Femur (tissue), 1 donor: ENCODE measurements at places on chromosomes 13 and 19.

DNA sequence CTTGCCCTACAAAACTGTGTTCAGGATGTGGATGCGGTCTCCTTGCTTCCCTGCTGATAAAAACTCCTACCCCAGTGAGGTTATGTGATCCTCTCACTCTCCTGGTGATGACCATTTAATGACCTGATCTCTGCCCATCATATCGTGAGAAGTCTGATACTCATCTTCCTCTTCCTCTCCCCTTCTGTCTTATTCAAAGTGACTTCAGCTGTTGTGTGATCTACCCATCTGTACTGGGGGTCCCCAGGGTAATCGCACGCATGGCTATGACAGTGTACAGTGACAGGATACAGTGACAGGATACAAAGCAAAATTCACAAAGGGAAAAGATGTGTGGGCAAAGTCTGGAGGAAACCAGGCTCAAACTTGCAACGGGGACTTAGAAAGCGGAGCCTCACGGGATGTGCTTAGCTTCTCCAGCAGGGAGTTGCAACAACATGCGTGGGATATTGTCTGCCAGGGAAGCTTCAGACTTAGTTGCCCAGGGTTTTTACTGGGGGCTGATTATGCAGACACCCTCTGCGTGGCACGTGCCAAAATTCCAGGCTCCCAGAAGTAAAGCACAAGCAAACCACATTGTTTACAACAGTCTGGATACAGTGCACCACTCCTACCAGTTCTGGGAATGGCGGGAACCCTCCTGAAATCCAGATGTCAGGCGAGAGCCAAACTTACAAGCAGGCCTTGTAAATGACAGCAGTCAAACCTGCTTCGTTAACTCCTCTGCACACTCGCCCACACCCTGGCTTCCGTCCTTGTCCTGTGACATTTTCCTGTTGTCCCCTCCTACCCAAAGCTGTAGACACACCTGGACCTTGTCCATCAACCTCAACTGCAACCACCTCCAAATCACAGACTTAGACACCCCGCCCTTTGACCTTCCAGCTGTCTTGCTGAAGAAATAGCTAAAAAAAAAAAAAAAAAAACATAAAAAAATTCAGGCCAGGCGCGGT, 18.0 kb upstream of the GARRE1 start:
- no peak for DNase-seq

- DNase-seq = no peak
These were observed 1792.7 kb upstream of the MIR17HG start for GRCh38 chr13:89554801-89555200.

- DNase-seq = peak; percentile 52
These were observed 17.7 kb downstream of the NFIX start for GRCh38 chr19:13012690-13013608.

GRCh38 chr13:66391322-66391721, 838.8 kb downstream of the PCDH9 start:
- DNase-seq = no peak

- DNase-seq = no peak
These were observed 1181.3 kb downstream of the SLITRK1 start for GRCh38 chr13:82701020-82701419.

GRCh38 chr19:42596391-42597072, 1.8 kb upstream of the CEACAM8 start:
- DNase-seq = no peak

DNA sequence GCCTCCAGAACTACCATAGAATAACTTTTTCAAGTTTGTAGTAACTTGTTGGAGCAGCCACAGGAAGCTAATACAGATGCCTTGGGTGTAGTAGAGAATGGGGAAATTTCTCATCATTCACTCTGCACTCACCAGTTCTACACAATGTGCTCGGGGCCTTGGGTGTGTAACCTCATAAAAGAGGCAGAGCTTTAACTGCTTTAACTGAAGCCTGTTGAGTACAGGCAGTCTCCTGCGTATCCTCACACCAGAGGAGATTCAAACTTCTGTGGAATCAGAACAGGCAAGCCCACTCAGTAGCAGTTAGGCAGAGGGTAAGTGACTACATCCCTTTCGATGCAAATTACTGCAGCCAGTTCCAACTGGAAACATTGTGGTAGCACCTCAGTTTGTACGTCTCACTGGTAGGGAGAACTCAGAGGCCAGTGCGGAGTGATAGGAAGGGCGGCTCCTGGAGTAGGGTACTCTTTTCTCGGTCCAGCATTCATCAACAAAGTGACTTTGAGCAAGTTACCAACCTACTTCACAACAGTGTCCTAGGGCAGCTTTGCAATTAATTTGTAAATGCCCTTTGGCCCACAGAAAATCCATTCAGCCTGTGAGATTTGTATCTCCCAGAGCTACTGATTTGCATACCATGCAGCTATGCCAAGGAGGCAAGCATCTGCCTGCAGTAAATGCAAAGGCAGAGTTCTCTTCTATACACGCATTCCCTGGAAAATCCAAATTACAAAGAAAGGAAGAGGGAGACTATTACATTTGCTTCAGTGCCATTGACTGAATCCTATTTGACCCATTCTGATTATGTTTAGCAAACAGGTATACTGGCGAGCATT, 904.3 kb downstream of the DIAPH3 start:
- DNase-seq = no peak
